T follicular helper cell (primary cell): ENCODE measurements at places on chromosomes 16 and 17.

DNA sequence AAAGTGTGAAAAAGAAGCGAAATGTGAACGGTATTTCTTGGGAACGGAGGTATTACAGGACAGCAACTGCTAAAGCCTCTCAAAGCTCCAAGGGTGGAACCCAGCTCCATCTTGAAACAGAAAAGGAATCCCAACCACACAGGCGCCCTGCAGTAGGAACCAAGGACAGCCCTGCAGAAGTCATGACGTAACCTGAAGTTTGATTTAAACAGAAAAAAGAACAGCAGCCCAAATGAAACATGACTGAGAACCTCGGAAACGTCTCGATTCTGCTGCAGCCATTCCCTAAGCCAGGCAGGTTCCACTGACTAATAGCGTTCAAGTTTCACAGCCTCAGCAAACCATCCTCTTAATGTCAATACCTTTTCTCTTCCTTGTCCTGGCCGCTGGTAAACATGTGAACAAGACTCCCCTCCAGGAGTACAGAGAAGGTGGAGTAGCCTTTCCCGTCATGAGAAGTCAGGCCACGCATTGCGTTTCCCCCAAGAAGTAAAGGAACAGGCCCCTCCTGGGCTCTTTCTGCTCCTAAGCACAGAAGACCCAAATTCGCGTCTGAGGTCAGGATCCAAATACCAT lies 20.1 kb downstream of the SIAH1 start:
- no peak for DNase-seq

GRCh38 chr17:67157732-67158639 lies 87.0 kb downstream of the HELZ start:
- no peak for DNase-seq

GRCh38 chr16:24445216-24445615 lies 94.2 kb upstream of the RBBP6 start:
- DNase-seq, result no peak

DNA sequence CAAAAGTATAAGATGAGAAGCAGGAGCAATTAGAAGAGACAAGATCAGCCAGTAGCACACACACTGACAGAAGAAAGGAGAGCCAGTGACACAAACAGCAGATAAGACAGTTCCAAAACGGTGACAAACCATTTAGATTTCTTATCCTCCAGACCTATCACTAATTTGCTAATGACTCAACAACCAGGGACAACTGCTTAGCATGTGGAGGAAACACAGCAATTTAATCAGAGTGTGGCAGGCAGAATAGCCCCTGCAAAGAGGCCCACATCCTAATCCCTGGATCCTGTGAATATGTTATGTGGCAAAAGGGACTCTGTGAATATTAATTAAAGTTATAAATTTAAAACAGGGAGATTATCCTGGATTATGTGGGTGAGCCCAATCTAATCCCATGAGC lies 81.1 kb downstream of the CACNG1 start:
- no peak for DNase-seq

GRCh38 chr17:80195671-80196529 lies 24.2 kb downstream of the SGSH start:
- DNase-seq, result peak; percentile 38

DNA sequence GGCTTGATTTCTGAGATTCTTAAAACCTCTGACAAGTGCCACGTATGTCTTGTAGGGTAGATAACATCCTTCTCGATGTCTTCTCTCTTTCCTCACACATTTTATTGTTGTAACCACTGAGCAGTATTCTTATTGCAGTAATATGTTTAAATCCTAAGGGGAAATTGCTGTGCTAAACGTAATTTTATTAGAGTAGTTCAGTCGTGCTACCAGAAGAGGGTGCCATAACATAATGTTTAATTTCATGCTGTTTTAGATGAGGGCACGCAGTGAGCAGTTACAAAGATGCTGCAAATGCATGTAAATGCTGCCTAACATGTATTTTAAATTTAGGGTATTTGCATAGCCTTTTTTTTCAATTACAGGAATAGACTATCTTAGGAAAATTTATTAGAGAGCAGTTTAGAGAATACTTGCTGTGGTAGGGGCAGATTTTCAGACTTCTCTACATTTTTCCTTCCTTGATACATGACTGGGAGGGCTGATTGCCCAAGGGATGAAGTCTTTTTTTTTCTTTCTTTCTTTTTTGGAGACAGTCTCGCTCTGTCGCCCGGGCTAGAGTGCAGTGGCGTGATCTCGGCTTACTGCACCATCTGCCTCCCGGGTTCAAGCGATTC lies 51.7 kb downstream of the GAN start:
- no peak for DNase-seq

DNA sequence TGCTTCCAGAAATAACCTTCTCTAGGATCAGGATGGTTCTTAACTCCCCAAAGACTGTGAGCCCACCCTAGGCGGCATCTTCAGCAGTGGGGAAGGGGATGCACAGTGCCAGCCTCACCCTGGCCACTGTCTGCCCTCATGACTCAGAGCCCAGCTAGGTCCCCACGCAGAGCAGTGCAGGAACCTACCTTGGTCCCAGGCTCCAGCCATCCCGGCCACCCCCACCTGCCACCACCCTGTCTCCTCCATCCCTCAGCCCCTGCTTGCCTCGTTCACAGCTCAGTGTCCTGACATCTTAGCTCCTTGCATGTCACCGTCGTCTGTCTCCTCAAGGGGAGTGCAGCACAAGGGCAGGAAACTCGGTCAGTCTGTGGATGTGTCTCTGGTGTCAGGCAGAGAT lies 16.1 kb upstream of the KRTAP17-1 start:
- DNase-seq, result no peak

- DNase-seq, result no peak
Observed at GRCh38 chr16:72711823-72712222, 336.1 kb downstream of the ZFHX3 start.

DNA sequence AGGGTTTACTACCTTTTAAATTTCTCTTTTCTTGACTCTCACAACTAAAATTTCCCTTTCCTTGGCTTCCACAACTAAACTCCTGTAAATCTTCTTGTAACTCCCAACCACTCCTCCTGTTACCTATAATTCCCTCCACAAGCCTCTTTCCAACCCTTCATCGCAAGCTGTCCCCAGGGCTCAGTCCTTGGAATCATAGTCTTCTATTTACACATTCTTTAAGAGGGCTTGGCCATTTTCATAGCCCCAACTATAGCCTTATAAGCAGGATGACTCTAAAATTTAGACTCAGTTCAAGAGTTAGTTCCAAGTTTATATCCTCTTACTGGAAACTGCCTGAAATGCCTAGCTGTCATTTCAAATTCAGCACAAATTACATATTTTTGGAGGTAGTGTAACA lies 23.9 kb downstream of the GLG1 start:
- DNase-seq, result no peak

DNA sequence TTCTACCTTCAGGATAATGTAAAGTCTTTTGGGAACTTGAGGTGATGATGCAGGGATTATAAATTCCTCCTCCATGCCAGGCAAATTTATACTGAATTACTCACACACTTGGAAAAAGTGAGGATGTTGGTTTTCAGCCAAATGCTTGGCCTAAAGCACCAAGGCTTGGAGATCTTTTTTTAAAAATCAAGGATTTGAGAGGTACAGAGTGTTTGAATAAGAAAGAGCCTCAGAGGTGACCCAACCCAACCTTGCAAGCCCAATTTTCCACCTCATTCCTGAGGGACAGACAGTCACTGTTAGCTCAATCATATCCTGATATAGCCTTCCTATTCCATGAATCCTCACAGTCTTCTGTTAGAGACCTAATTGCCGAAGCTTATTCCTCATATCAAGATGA lies 14.0 kb downstream of the GRIN2A start:
- no peak for DNase-seq

DNA sequence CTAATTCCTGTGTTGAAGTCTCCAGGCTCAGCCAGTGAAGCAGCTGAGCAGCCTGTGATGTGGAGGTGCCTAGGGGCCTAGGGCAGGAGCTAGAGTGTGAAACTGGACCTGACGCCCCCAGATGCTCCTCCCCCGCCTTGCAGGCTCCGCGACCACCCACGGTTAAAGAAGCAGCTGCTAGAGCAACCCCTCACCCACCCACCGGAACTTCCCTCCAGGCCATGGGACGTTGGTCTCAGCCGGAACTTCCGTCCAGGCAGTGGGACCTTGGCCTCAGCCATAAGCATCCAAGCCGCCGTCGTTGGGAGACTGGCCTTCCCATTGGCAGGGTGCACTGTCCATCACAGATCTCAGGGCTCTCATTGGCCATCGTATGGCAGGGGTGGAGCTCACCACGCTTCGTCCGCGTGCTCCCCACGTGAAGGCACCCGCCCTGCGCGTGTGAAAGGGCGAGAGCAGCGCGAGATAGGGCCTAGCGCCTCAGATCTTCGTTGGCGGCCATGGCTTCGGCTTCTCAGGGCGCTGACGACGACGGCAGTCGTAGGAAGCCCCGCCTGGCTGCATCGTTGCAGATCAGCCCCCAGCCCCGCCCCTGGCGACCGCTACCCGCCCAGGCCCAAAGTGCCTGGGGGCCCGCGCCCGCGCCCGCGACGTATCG lies at the start of gene ADAD2:
Gene ADAD2 (plus strand): TSS at position 427 of the 658 bp plus-strand sequence. CDS start 74 bp downstream, at position 501.
- no peak for DNase-seq

- no peak for DNase-seq
Observed at GRCh38 chr16:67034487-67034886, 5.5 kb downstream of the CBFB start.

GRCh38 chr16:52741351-52741750 lies 194.4 kb upstream of the TOX3 start:
- DNase-seq, result no peak

DNA sequence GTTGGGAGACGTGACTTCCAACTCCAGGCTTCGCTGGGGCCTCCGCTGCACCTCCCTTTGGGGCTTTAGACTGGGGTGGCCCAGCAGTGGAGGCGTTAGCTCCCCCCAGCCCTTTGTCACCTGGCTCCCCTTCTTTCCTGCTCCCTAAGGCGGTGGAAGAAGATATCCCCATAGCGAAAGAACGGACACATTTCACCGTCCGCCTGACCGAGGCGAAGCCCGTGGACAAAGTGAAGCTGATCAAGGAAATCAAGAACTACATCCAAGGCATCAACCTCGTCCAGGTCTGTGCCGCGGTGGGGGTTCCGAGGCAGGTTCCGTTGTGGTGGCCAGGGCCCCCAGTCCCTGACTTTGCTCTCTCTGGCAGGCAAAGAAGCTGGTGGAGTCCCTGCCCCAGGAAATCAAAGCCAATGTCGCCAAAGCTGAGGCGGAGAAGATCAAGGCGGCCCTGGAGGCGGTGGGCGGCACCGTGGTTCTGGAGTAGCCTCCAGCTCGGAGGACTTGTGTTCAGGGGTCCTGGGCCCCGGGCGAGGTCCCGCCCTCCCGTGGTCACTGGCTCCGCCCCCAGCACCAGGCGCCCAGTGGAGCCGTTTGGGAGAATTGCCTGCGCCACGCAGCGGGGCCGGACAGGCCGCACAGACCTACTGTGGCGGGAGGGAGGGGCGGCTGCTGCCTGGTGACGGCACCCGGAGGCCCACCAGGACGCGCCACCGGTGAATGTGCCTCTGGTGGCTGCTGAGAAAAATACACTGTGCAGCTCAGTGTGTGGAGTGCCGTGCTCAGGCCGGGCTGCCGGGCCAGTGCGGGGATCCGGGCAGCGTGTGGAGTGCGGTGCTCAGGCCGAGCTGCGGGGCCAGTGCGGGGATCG lies 3.8 kb downstream of the MRPL12 start:
- no peak for DNase-seq

DNA sequence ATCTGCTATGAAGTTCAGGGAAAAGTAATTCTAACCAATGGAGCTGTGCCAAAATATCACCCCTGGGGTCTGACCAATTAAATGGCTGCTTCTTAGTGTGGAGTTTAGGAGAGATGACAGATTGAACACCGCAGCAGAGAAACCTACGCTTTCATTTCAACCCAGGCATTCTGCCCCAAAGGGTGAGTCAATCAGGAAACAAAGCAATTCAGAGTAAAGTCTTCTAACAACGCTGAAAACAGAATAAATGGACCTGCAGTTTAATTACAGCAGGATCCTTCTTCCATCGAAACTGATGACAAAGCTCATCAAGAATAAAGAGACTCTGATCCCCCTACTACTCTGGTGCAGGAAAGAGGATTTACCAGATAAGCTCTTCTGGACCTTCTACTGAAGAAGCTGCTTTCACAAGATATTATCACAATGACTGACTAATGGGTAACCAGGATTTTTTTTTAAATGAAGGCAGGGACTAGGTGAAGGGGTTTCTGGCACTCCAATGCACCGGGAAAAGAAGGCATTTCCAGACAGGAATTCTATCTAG lies 16.7 kb downstream of the RFFL start:
- DNase-seq, result peak; percentile 50

DNA sequence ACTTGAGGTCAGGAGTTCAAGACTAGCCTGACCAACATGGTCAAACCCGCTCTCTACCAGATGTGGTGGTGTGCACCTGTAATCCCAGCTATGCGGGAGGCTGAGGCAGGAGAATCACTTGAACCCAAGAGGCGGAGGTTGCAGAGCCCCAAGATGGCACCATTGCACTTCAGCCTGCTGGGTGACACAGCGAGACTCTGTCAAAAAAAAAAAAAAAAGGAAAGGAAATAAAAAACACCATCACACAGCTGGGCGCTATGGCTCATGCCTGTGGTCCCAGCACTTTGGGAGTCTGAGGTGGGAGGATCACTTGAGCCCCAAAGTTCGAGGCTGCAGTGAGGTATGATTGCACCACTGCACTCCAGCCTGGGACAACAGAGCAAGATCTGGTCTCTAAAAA lies 13.3 kb upstream of the SBK1 start:
- DNase-seq, result no peak

DNA sequence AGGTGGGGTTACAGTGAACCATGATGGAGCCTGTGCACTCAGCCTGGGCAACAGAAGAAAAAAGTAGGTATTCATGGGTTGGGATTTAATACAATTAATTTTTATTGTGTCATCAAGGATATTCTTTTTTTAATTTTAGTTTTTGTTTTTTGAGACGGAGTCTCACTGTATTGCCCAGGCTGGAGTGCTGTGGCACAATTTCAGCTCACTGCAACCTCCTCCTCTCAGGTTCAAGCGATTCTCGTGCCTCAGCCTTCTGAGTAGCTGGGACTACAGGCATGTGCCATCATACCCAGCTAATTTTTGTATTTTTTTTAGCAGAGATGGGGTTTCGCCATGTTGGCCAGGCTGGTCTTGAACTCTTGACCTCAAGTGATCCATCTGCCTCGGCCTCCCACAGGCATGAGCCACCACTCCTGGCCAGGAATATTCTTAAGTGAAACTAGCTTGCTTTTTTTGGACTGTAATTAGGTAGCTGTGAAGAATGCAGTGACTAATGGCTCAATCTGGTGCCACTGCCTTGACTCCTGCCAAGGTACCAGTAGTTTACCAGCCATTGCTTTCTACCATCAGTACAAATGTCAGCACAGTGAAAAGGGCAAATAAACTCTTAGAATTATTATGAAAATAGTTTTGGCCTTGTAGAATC lies 4.8 kb downstream of the PPM1D start:
- DNase-seq, result no peak

GRCh38 chr16:82943371-82943770 lies 316.6 kb downstream of the CDH13 start:
- no peak for DNase-seq
